ENCODE measurements at places on chromosomes 2 and 18.
A peak's percentile ranks its signal among the peaks of the same experiment; 100 is the strongest.

DNA sequence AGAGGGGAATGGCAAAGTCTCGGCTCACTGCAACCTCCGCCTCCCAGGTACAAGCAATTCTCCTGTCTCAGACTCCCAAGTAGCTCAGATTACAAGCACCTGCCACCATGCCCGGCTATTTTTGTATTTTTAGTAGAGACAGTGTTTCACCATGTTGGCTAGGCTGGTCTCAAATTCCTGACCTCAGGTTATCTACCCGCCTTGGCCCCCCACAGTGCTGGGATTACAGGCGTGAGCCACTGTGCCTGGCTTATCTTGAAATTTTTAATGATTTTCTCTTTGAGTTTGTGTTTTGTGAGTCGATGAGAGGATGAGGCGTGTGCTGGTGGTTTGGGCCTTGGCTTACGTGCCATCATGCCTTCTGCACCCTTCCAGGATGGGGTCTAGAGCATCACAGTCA is 101.3 kb upstream of the ST3GAL5 start:
- DNase-seq, result no peak

DNA sequence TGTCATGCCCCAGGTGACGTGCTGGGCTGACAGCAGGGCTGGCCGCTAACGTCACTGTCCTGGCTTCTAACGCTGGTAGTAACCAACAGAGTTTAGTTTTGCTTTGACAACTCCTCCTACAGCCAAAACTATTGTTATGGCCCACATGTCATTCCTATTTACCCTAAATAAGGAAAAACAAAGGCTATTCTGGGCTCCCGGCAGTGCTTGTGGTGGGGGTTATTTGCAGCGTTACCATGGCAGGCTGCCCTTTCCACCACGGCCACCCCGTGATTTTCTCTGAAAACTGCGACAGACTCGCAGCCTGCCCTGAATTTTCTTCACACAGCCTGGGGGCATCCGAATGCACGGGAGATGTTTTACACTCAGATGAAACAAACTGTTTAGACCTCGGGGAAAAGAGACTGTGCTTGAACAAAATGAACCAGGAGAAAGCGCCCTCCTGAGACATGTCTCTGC is 115.2 kb downstream of the FAM210A start:
- DNase-seq, result peak; percentile 60

DNA sequence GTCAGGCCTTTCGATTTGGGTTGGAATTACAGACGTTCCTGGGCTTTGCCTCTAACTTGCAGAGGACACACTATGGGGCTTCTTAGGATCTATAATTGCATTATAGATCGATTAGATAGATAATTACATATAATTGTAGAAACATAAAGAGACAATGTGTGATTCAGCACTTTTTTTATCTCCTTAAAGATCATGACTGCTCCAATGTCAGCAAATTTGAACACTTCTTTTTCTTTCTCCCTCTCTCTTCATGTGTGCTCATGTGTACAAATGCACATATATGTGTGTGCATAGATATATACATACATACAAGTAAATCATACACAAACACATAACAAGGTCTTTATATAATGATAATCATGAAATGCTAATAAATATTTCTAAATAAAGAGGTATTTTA is 1261.2 kb upstream of the SLC39A10 start:
- DNase-seq, result no peak

- DNase-seq, result no peak
Observed at GRCh38 chr2:16102358-16102975, 162.1 kb downstream of the MYCN start.

DNA sequence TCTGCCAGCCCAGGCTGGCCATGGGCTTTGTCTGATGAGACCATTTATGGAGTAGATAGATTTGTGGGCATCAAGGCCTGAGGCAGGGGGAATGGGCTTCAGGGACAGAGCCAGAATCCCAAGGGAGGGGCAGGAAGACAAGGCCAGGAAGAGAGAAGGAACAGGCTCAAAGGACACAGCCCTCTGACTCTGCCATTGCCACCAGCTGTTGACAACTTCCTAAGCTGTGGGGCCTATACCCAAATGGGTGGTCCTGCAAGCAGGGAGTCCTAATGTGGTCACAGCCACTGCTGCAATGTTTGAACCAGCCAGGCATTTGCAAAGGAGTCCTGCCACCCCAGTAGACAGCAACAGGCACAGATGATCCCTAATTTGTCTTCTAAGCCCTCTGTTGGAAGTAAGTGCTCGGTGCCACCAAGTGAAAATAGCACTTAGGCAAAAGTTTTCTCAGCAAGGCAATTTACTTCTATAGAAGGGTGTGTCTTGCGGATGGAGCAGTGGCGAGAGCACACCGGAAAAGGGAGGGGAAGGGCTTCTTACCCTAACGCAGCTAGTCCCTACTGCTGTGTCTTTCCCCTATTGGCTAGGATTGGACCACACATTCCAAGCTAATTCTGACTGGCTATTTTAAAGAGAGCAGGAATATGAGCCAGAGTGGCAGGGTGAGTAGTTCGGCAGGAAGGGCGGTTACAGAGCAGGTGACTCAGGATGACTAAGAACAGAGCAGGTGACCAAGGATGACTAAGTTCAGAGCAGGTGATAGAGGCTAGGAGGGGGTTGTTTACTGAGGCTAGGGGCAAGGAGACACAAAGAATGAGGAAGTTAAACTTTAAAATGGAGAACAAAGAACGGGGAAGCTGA is 47.2 kb downstream of the C1QL2 start:
- DNase-seq, result no peak

DNA sequence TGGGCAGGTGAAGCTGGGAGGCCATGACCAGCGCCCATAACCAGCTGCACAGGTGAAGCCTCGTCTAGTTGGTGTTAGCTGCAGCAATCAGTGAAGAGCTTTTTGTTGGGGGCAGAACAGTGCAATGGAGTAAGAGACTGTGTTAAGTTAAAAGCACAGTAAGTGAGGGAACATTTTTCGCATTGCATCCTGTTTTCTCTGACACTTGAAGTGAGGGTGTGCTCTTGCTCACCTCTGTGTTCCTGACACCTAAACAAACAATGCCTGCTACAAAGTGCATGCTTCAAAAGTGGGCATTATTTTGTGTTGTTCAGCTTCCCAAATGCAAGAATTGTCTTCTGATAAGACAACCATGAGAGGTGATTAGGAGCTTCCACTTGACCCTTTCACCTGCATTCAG is 324.0 kb upstream of the ACVR2A start:
- no peak for DNase-seq

DNA sequence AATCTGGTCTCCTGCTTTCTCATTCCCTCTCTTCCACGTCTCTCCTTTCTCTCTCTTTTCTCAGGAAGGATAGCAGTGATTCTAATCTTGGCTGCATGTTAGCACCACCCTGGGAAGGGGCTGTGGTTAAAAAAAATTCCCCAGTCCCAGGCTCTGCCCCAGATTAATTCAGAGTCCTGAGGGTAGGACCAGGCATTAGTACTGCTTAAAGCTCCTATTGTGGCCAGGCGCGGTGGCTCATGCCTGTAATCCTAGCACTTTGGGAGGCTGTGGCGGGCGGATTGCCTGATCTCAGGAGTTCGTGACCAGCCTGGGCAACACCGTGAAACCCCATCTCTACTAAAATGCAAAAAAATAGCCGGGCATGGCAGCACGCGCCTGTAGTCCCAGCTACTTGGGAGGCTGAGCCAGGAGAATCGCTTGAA is 35.4 kb upstream of the EML4 start:
- no peak for DNase-seq

DNA sequence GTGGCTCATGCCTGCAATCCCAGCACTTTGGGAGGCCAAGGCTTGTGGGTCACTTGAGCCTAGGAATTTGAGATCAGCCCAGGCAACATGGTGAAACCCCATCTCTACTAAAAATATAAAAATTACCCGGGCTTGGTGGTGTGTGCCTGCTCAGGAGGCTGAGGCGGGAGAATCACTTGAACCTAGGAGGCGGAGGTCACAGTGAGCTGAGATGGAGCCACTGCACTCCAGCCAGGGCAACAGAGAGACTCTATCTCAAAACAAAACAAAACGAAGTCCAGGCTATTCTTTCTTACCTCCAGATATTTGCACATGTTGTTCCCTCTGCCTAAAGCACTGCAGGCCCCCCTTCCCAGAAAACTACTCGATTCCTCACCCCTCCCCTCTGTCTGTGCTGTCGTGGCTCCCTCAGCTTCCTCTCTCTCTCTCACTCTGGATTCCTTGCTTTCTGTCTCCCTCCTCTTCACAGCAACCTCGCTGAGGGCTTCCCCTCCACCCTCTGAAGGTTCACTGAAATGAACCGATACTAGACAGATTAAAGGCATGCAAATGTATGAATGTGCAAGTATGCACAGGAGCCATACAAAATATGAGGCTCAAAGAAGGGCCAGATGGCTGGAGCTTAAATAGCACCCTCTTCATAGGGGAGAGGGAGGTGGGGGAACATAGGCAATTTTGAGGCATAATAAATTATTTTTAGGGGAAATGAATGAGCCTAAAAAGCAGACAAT is 18.5 kb downstream of the TMEM177 start:
- DNase-seq, result no peak

DNA sequence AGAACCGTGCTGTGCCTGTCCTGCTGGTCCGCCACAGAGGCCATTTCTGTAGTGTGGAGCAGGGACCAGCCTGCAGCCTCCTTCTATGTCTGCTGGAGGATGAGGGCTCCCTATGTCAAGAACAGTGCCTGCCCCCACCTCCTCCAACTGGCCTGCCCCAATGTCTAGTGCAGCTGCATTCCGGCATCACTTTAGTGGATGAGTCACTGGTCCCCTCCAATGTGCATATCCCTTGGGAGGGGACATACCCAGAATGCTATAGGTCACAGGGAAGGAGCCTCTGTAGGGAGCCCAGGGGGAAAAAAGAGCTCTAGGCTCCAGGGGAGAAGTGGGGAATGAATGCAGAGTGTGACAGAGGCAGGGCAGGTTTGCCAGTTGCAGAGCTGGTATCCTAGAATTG is 219.6 kb downstream of the CELF4 start:
- DNase-seq, result no peak

GRCh38 chr2:164688896-164689419 is 67.7 kb upstream of the GRB14 start:
- no peak for DNase-seq
